Activated T-cell treated with anti-CD3 and anti-CD28 coated beads for 48 hours (primary cell): ENCODE measurements at places on chromosomes 6 and 20.
A peak's percentile ranks its signal among the peaks of the same experiment; 100 is the strongest.

- no peak for DNase-seq
Observed at GRCh38 chr6:108862479-108863191, 14.4 kb downstream of the ARMC2 start.

- no peak for DNase-seq
Observed at GRCh38 chr6:39218868-39219567, 10.3 kb downstream of the KCNK5 start.

DNA sequence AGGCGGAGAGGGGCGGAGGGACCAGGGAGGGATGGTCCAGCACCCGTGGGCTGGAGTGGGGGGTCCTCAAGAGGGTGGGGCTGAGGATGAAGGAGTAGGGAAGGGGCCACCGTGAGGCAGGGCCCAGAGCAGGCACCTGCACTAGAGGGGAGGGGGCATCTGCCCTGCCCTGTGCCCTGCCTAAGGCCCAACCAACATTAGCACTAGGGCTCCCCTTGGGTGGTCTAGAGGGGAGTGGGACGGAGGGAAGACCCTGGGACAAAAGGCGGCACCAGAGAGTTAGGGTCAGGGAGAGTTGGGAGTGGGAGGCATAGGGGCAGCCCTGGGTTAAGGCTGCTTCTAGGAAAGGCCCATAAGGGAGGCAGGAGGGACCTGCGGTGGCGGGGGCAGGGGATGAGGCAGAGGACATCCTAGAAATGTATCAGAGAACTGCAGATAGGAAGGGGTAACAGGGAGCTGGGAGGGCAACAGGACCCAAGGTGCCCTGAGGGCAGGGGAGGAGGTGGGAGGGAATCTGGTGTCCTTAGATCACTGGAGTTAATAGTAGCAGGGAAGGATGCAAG lies 24.5 kb downstream of the HLA-F start:
- DNase-seq: no peak

DNA sequence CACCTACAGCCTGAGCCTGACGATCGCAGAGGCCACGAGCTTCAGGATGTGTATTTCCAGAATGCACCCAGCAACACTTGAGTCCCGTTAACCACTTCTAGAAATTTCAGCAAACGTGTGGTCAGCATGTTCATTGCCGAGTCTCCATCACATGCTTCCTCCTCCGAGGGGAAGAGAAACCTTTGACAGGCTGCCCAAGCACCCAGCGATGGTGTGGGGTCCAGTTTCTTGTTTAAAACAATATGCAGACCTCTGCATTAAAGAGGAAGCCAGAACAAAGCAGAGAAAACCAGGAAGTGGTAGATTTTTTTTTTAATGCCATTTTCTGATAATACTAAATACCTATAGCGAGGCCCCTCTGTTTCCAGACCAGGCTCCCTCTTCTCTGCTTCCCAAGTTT lies 71.9 kb downstream of the GNAS-AS1 start:
- no peak for DNase-seq

DNA sequence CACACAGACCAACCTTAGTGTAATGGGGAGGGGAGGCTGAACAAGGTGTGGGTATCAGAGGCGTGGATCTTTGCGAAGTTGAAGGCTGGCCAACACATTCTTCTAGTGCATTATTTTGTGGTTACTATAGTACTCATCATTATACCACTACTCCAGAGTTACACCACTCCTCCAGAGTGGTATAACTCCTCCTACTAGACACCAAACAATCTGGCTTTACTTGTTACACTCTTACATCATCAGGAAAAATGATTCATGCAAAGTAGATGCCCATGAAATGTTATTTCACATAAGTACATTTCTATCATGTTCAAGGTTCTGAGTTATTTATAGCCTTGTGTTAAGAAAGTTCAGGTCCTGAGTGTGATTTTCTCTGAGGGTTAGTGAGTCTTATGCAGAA lies 443.1 kb upstream of the OPRM1 start:
- DNase-seq: no peak

DNA sequence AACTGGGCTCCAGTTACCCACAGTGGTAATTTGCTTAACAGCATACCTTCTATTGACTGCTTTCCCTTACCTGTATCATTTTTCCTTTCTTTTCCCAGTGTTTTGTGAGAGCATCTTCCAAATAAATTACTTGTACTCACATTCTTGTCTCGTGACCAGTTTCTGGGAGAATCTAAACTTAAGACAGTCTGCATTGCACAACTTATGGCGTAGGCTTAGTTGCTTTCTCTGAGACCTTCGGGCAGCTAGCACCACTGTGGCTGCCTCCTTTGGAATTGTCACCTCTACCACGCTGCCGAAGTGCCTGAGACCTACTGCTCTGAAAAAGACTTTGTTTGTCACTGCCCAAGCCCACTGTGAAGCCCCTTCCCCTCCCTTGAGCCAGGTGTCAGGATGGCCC lies 188.1 kb upstream of the BMP2 start:
- no peak for DNase-seq

GRCh38 chr20:37764333-37764935 lies 70.6 kb downstream of the CTNNBL1 start:
- no peak for DNase-seq

DNA sequence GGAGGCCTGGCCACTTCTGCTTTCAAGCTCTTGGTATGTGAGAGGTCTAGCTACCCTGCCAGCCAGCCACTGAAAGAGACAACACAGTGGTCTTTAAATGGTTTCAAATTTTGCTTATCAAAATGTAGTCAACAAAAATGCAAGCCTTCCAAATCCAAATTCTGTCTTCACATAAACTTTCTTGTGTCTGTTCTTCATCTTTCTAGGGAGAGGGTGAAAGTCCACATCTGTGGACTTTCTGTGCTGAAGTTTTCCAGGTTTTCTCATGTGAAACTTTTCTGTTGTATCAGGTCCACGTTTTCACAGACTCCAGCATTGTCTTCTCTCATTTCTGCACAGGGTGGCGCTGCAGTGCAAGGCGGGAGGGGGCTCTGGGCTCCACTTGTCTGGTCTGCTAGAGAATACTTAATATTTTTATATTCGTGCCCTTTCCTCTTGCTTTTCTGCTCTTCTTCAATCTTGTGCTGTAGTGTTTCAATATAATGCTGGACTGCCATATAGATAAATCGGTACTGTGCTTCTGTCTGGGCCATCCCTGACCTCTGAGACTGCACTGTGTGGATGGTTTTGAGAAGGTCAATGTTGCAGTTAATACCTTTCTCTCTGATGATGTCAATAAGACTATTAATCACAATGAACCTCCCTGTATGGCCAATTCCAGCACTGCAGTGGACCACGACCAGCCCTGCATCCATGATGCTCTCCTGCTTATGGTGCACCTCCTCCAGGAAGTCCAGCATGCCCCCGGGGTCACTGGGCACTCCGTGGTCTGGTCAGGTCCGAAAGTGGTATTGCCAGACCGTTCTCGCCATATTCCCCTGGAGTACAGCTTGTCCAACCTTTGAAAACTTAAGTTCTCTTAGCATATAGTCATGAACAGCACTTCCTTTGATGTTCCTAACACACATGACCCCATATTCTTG lies 161.6 kb upstream of the TNFAIP3 start:
- peak; percentile 59 for DNase-seq
